ENCODE measurements at places on chromosomes 5 and 9.

GRCh38 chr5:3987867-3988266 is 392.2 kb downstream of the IRX1 start:
- no peak for DNase-seq

GRCh38 chr5:158565017-158565789 is 534.5 kb downstream of the EBF1 start:
- DNase-seq, result no peak

GRCh38 chr5:133225671-133226152 is 173.9 kb downstream of the HSPA4 start:
- no peak for DNase-seq

GRCh38 chr9:6711403-6711802 is 46.4 kb upstream of the KDM4C start:
- DNase-seq, result no peak

DNA sequence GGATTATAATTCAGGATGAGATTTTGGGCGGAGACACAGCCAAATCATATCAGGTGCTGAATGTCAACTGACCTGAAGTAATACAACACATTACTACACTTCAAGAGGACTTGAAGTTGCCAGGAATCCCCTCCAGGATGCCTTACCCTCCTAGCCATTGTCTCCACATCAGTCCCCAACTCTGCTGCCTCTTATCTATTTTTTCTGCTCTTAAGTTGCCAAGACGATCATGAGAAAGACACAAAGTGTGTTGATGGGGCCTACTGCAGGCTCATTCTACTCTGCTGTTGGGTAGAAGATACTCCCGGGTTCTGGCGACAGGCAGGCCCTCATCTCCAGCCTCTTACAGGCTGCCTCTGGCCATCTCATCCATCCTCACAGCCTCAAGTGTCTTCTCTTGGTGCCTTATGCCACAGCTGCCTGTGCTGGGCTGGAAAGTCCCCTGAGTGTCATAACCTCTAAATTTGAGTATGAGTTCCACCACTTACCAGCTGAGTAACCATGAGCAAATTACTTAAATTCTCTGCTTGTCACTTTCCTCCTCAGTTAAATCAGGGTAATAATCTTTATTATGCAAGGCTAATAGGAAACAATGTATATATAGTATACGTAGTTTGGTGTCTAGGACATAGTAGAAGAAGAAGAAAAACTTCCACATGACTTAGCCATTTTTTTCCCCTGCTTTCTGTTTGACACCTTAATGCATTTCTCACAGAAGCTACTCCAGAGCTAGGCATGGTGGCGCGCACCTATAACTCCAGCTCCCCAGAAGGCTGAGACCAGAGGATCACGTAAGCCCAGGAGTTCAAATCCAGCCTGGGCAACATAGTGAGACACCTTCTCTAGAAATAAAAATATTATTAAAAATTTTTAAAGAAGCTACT is 73.0 kb upstream of the SNX2 start:
- no peak for DNase-seq

Data from nucleus accumbens (tissue), 56 donors.